ENCODE measurements at places on chromosomes 12 and 14.

- peak; percentile 42 for DNase-seq
These were observed 68.6 kb upstream of the MAX start for GRCh38 chr14:65170768-65171507.

DNA sequence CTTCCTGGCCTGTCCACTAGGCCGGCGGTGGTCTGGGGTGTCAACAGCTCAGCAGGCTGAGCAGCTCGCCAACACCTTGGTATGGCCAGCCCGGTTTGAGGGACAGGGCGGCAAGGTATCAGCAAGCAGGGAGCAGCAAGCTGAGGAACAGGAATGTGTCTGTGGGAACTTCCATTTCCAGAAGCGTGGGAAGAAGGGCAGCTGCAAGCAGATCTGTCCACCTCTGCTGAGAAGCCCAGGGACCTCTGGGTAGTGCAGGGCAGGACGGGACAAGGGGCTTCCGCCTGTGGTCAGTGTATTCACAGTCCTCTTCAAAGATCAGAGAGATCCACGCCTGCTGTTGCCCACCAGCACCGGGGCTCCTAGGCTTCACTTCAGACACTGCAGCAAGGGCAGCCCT, 36.0 kb downstream of the ACTN1 start:
- DNase-seq, result no peak

GRCh38 chr12:93741659-93742109, 64.5 kb downstream of the CRADD start:
- DNase-seq, result no peak

GRCh38 chr12:6942331-6942665, 1.3 kb upstream of the RNU7-1 start:
- no peak for DNase-seq

DNA sequence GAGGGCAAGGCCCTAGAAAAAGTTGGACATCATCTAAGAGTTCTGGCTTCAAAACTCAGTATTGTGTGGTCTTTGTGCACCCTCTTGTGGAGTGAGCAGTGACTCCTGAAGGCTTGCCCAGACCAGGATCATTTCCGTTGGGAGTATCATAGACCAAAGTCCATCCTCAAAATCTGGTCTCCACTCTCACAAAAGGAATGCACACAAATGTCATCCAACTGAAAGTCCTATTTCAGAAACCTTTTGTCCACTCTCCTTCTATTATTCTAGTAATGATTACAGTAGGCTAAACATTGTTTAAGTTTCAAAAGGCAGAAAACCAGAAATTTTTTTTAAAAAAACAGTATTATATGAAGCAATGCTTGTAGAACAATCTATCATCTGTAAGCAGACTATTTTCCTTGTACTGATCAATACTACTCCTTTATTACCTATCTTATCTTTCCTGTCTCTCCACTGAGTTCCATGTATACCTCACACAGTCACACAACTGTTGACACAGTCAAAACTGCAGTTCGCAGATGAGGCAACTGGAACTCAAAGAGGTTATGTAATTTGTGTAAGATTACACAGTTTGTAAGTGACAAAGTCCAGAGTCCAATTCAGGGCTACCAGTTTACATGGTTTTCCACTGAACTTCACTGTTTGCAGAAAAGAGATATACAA, 41.4 kb downstream of the COX16 start:
- no peak for DNase-seq

- no peak for DNase-seq
These were observed 26.6 kb upstream of the PRPF39 start for GRCh38 chr14:45057349-45057748.

Data from CD4-positive, alpha-beta T cell treated with Interleukin-6 at 100 ng/mL for 8 hours (primary cell).